ENCODE measurements at places on chromosomes 11 and 22.

GRCh38 chr11:125358254-125358840, 137.7 kb downstream of the FEZ1 start:
- no peak for DNase-seq

- no peak for DNase-seq
Measured at GRCh38 chr22:30565341-30565740, 9.1 kb downstream of the GAL3ST1 start.

- DNase-seq, result peak; percentile 84
Measured at GRCh38 chr22:39520226-39521105, at the start of gene ATF4. Gene ATF4 (plus strand): TSS chr22:39520562. CDS start chr22:39521446, 884 bp downstream.

- no peak for DNase-seq
Measured at GRCh38 chr11:25094085-25094802, 597.4 kb downstream of the LUZP2 start.

- DNase-seq, result peak; percentile 33
Measured at GRCh38 chr22:19663286-19663815, 51.0 kb upstream of the SEPTIN5 start.

- no peak for DNase-seq
Measured at GRCh38 chr22:18119409-18120110, 9.0 kb downstream of the TUBA8 start.

GRCh38 chr22:17994424-17995108, 29.8 kb downstream of the MICAL3 start:
- DNase-seq, result no peak

GRCh38 chr11:96147186-96147585, 195.8 kb downstream of the MAML2 start:
- DNase-seq, result no peak

- DNase-seq, result no peak
Measured at GRCh38 chr11:20760811-20761210, 91.4 kb downstream of the NELL1 start.

DNA sequence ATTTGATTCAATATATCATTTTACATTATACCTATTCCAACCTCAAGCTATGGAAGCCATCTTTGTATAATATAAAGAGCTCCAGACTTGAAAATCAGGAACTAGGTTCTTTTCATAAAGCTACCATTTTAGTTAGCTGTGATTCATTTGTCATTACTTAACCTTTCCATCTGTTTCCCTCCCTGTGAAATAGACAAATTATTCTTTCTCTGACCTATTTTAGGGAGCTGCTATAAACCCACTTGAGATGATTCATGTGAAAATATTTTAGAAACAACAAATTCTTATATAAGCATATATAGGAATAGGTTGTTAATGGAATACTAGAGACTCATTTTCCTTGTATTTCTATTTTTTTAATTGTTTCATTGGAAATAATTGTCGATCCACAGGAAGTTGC, 1012.1 kb downstream of the OPCML start:
- no peak for DNase-seq

DNA sequence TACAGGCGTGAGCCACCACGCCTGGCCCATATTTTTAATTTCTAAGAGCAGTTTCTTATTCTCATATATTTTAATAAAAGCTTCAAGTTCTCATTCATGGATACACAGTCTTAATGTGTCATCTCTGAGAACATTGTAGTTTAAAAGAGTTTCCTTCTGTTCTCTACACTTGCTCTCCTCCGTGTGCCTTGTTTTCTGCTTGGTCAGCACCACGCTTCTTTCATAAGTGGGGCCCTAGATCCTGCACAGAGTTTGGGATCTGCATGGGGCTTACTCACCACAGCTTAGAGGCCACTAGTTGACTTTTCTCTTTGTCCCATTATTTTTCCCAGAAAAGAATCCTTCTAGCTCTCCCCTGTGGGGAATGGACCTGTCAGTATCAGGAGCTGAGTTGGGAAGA, 58.8 kb downstream of the PPP6R2 start:
- DNase-seq, result no peak

- DNase-seq, result no peak
Measured at GRCh38 chr11:58832056-58832645, 12.4 kb downstream of the GLYATL2 start.

DNA sequence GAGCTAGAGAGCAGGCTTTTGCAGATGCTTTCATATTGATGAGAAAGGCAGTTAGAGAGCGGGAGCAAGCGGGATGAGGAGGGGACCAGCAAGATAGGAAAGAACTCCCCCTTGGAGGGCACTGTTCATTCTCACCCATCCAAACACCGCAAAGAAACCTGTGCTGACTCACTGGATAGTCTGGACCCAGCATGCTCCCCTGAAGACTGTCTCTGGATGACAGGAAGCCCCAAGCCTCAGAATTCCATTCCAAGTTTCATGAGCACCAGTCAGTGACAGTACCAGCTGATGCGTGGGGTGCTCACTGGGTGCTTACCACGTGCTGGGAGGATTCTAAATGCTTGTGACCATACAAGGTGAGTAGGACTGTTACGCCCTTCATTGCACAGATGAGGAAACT, 34.2 kb downstream of the MICAL3 start:
- DNase-seq, result no peak

- DNase-seq, result no peak
Measured at GRCh38 chr22:24006207-24006913, 1.1 kb upstream of the GSTT4 start.

- DNase-seq, result no peak
Measured at GRCh38 chr11:76578654-76579055, 91.9 kb downstream of the LRRC32 start.

GRCh38 chr11:74533421-74533820, 39.9 kb upstream of the LIPT2 start:
- no peak for DNase-seq

GRCh38 chr11:107044503-107044902, 26.2 kb upstream of the GUCY1A2 start:
- no peak for DNase-seq

DNA sequence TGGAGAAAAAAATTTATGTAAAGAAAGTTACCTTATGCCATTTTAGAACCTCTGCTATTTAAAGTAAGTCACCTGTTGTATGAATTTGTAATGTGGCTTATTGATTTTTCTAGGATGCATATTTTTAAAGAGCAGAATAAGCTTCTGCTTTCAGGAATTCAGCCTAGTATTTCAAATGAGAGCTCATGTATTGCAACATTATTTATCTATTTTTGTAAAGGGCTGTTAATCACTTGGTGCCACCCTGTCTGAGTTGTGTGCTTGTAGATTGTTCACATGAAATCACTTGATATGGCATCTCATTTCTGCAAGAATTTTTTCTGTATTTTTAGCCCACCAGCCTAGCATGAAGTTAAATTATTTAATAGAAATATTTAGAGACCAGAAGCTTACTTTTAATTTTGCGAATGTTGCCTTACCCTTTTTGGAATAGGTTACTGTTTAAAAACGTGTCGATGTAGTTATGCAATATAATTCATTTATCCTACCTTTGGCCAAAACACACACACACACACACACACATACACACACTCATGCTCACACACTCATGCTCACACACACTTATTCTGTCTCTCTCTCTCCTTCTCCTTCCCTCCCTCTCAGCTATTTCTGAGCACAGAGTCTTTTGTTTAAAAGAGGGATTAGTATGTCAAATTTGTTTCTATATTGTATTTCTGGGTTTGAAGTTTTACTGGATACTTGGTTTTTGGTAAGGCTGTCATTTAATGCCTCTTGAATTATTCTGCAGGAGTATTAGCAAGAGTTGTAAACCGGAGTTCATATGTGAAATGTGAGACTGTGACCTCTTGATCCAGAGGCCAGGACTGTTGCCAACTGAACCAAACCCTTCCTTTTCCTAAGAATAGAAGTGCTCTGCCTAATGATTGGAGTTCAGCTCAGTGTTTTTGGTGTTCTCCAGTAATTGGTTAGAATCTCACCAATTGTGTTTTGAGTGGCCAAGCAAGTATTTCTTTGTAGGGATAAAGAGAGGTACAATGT, 34.4 kb downstream of the YAP1 start:
- no peak for DNase-seq

DNA sequence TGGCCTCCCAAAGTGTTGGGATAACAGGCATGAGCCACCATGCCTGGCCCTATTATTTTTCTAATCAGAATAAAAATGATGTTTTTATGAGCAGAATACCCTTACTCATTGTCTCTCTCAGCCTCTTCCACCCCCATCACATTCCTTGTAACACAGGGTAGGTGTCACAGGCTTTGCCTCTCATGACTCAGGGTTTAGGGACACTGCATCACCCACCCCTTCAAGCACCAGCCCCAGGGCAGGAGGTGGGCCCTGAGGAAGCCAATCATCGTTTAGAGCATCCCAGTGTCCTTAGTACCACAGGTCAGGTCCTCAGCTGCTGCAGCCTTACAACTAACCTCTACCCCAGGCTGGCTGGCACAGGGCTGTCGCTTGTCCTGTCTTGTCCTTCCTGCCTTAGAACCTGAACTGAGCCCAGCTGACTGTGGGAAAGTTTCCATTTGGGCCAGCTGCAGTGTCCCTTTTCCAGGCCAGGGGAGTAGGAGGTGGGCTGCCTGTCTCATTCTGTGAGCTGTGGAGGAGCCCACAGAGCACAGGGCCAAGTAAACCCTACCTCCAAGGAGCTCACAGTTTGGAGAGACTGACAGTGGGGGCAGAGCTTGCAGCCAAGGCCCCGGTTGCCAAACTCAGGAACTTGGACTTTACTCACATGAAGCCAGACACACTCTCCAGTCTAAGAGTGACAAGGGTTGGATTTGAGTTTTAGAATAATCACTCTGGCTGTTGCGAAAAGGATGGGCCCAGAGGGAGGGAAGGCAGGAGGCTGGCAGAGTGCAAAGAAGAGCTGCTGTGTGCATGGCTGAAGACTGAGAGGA, 19.5 kb upstream of the UVRAG start:
- no peak for DNase-seq

DNA sequence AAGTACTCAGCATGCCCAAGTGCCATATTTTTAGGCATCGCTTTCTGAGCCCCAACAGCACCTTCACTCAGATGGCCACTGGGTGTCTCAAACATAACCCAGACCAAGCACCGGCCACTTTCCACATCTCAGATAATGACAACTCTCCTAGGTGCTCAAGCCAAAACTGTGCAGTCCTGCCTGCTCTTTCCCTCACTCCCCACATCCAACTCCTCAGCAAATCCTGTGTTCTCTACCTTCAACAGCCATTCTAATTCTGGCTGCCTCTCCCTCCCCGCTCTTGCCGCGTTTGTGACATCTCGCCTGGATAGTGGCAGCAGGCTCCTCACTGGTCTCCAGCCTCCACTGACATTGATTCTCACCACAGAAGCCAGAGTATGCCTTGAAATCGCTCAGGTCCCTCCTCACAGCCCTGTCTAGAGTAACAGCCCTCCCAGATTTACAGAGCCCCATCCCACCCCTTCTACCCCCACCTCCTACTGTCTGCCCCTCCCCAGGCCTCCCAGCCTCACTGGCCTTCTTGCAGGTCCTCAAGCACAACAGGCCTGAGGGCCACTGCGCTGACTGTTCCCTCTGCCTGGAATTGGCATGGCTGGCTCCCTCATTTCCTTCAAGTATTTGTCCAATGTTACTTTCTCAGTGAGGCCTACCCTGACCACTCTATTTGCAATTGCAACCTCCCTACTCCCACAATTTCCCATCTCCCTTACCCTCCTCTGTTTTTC, 1.3 kb upstream of the PHETA2 start:
- no peak for DNase-seq

All from NCI-H146 (cell line).